ENCODE measurements at places on chromosomes 2 and 18.

DNA sequence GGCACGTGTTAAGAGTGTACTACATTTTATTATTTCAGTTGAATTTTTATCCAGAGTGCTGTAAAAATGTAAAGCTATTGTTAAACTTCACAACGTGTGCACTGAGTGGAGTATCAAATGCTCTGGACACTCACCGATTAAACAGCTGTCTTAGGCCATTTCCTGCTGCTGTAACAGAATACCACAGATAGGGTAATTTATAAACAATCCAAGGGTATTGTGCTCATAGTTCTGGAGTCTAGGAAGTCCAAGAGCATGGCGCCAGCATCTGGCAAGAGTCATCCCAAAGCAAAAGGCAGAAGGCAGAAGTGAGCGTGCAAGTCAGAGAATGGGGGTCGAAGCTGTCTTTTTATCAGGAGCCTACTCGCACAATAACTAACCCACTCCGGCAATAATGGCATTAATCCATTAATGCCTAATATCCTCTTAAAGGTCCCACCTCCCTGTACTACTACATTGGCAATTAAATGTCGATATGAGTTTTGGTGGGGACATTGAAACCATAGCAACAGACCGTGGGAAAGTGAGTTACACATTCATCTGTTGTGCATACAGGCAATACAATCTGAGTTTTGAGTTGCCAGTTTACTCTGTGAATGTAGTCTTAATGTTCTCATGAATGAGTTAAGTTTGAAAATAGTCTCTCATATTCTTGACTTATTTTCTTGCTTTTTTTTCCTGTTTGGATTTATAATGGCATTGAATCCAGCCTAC, 64.8 kb downstream of the ARMC9 start:
- DNase-seq, result no peak

DNA sequence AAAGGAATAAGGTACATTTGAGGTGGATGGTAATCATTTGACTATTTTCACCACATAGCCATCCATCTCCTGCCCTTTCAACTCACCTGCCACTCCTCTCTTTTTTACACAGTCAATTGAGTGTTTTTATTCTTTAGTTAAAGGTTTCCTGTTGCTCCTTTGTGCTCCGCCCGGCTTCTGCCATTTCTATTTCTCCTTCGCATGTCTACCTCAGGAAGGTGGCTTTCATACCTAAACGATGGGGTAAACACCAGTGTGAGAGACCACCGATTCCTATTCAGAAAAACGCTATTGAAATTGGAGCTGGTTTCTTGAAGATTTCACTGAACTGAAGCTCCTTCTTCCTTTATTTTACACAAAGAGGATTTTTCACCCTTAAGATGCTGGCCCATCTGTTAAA, 1628.0 kb upstream of the PIK3C3 start:
- no peak for DNase-seq

GRCh38 chr2:212941361-212941760, 210.1 kb downstream of the IKZF2 start:
- DNase-seq, result no peak

DNA sequence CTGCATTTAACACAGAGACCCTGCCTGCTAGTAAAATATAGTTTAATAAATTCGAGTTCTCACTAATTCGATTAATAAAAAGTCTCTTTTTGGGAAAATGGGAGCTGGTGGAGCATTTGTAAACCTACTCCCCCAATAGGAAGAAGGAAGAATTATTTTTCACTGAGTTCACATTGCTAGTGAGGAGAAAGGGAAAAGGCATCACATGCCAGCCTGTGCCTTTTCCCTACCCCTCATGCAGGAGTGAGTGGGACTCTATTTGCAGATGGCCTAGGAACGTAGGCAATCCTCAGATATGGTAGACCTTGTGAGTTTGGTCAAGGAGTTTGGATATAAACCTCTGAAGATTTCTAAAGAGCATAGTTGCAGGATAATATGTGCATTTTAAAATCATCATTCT, 218.4 kb upstream of the TRIB2 start:
- DNase-seq, result no peak

DNA sequence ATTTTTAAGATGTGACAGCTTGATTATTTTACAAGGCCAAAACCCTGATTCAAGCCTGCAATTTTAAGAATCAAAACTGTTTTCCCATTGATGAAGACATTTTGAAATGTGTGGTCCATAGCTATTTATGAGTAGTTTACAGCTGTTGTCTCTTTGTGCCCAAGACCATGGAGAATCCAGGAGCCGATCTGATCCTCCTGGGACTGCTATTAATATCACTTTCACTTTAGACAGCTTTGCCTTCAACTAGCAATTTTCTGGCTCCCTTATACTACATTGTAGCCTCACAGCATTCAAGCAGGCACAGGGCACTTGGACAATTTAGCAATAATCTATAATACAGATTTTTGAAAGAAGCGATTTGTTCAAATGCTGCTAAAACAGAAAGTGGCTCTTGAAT, 172.9 kb downstream of the SLC8A1 start:
- no peak for DNase-seq

- DNase-seq, result no peak
These were observed 339.1 kb upstream of the GALNT5 start for GRCh38 chr2:156918410-156918809.

DNA sequence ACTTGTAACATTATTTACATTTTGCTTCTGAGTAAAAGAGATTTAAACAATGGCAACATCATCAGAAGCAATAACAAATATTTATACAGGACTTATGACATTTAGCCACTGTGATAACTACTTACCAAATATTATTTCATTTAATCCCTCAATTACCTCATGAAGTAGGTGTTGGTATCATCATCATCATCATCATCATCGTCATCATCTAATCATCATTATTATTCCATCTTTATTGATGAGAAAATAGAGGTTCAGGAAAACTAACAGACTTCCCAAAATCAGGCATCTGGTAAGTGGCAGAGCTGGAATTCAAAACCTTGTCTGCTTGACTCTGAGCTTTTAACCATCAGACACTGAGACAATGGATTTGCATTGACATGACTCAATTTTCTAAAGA, 204.4 kb downstream of the NCKAP5 start:
- DNase-seq, result no peak

DNA sequence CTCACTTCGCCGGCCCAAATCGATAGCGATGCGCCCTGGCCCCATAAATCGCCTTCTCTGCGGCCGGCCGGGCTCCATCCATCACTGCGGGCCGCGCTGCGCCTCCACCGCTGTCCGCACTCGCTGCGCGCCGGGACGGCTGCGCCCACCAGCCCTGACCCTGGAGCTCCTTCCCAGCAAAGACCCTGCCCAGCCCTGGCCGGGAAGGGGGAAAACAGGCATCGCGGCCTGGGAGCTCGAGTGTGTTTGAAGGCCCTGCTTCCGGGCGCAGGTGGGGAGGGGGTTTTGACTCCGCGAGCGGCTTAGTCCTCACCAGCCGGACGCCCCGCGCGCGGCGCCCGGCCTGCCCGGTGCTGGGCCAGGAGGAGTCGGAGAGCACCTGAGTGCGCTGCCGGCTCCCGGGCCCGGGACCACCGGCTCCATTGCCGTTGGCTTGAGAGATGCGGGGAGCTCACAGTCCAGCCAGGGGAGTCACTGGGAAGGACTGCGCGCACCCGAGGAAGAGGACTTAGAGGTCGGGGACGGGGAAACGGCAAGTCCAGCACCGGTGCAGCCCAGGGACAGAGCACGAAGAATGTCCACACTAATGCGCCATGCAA, 1.1 kb downstream of the PAX8 start:
- no peak for DNase-seq

GRCh38 chr2:174914853-174915760, 90.1 kb downstream of the CHN1 start:
- DNase-seq, result no peak

All from stimulated activated CD4-positive, alpha-beta T cell treated with anti-CD3 and anti-CD28 coated beads, TNF-alpha, amount 100 ng/mL, for 24 hours (primary cell).